ENCODE measurements at places on chromosomes 3 and 15. TPM values are rescaled to one million over a fixed set of nuclear protein-coding genes. Genes with fewer than 3 reads are reported as not detected.

DNA sequence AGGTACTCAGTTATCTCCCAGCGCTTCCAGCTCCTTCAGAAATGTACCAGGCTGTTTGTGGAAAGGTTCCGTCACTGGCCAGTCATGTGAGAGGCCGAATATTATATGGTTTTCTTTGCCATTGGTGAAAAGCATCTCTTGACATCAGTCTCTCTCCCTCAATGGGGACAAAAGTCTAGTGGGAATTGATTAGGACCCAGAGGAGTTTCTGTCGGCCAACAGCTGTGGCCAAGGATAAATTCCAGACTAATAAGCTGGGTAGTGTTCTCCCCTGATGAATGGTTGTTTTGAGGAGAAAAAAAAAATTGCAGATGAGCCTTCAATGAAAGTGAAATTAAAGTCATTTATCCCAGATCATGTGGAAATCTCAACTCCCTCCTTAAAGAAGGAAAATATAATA is 404.7 kb upstream of the THRB start:
- DNase-seq, result no peak

The LIPC gene
- total RNA-seq, result 0.12 TPM

- no peak for DNase-seq
Measured at GRCh38 chr15:47194718-47195117, 522.6 kb upstream of the SEMA6D start.

The SCG3 gene
- total RNA-seq, result 1.3 TPM

The HTR3E gene
- 0.63 TPM for total RNA-seq

DNA sequence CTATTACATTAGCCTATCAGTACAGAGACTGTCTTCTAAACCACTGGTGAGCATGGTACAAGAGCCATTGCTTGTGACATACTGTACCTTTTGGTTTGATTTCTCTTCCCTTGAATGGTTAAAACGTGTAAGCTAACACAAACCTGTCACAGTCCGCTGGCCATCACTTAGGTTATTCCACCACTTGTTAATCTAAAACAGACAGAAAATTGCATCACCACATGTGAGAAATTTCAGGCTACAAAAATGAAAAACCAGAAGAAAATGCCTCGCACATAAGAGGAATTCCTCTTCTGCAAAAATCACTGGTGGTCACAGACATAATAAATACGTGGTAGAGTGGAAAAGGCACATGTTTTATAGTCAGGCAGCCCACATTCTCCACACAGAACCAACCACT is 22.1 kb downstream of the PARL start:
- no peak for DNase-seq

GRCh38 chr3:52793702-52794611 is 639 bp upstream of the ITIH3 start:
- no peak for DNase-seq

GRCh38 chr15:65869954-65870871 is 922 bp downstream of the RAB11A start:
- DNase-seq, result peak; percentile 60

DNA sequence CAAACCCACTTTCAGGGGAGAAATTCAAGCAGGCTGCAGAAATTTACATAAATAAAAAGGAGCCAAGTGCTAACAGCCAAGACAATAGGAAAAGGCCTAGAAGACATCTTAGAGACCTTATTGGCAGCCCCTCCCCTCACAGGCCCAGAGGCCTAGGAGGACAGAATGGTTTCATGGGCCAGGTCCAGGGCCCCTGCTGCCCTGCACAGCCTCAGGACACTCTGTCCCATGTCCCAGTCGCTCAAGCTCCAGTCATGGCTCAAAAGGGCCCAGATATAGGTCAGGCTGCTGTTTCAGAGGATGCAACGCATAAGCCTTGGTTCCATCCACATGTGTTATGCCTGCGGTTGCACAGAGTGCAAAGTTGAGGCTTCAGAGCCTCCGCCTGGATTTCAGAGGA is 55.8 kb downstream of the SLC41A3 start:
- no peak for DNase-seq

DNA sequence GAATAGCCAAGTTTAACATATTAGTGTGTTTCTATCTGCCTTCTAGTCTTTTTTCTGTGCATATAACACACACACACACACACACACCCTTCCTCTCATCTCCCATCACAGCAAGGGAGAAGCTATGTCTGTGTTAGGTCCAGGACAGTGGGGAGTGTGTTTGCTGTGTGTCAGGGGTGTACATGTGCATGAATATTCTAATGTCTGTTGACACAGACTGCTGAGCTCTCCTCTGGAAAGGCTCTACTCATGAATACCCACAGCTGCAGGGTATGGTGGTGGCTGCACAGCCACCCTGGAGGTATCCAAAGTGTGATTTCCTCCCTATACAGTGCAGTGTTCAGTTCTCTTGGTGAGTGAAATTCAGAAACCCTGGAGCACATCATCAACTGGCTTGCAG is 42.9 kb downstream of the ARNT2 start:
- DNase-seq, result no peak

- peak; percentile 63 for DNase-seq
Measured at GRCh38 chr3:126999383-126999782, 16.5 kb downstream of the PLXNA1 start.

DNA sequence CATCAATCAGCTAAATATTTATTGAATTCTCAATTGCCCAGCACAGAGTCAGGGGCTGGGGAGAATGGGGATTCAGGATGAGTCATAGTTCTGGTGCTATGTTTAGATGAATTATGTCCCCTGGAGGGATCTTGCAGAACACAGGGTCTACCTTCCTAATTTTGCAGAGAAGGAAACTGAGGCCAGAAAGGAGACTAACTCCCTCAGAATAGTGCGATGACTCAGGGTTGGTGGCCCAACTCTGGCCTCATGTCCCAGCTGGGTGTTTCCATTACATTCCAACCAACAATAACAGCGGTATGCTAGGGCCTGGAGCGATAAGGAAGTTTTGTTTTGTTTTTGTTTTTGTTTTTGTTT is 270.9 kb downstream of the TLE3 start:
- no peak for DNase-seq

Measured in testis (tissue), 5 donors.